Right ventricle myocardium inferior (tissue), 1 donor: ENCODE measurements at places on chromosomes 12 and 14.
A peak's percentile ranks its signal among the peaks of the same experiment; 100 is the strongest.

DNA sequence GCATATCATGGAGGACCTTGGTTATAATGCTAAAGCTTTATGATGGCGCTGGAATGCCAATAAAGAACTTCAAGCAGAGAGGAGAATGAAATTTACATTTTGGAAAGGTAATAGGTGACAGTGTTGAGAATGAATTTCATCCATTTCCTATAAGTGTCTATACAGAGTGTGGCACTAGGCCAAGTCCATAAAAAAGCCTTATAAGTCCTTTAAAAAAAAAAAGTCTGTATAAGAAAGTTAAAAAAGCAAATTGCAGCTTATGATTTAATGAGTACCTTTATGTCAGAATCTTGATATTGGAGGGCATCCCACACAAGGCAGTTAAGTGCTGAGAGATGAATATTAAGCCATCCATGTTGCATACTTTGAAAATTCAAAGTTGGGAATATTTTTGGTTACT lies 62.4 kb downstream of the ATF7IP start:
- no peak for DNase-seq

GRCh38 chr14:74863274-74863673 lies 12.7 kb downstream of the PROX2 start:
- DNase-seq = peak; percentile 32

DNA sequence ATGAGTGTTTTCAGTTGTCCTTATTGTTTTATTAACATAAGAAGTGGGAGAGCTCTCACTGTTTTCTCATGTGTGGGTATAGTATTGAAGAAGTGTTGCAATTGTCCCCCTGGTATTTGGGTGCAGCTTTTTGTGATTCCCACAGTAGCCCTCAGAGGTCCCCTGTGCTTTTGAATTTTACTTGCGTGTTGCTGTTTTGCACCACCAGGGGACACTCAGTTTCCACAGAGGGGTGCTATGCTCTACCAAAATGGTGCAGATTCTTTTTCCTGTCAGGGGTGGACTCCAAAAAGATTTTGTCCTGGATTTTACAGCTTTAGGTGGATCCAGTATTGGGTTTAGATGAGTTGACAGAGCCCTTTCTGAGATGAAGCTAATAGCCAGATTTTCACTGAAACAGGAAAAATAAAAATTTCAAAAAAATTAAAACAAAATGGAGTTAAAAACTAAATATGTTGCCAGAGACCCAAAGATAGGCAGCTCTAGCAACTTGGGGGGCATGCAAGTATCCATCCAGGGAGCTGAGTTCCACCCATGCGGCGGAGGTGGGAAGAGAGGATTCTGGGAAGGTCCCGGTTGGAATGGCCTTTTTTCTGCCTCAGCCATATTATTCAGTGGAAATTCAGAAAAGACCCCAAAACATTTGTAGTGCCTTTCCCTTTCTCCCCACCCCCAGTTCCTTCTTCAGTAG lies 50.2 kb downstream of the TTLL5 start:
- no peak for DNase-seq

- DNase-seq = no peak
Measured at GRCh38 chr12:102873077-102873476, 44.0 kb downstream of the PAH start.

DNA sequence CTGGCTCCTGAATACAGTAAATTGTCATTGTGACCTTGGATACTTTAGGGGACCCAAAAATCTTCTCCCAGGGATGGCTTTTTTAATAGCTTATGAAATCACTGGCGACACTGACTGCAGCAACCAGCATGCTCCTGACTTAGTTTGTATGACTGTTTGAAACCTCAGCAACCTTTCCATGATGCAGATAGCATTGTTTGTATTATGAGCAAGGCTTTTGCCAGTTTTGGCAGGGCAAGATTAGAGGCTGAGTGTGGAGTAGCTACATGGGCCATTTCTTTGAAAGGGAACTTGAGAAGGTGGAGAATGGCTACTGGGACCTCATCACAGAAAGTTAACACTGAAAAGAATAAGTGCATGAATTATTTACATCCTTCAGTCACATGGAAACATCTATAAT lies 50.9 kb downstream of the SLC4A8 start:
- no peak for DNase-seq

GRCh38 chr12:89863968-89864367 lies 155.3 kb upstream of the ATP2B1 start:
- no peak for DNase-seq

GRCh38 chr12:105279460-105280056 lies 43.6 kb upstream of the APPL2 start:
- DNase-seq = no peak
